Stimulated activated CD4-positive, alpha-beta T cell treated with anti-CD3 and anti-CD28 coated beads, TNF-alpha, amount 100 ng/mL, for 4 hours (primary cell): ENCODE measurements at places on chromosomes 6 and 20.
A peak's percentile ranks its signal among the peaks of the same experiment; 100 is the strongest.

- DNase-seq: no peak
Observed at GRCh38 chr20:37316775-37317170, 27.3 kb downstream of the MANBAL start.

GRCh38 chr6:88483424-88483823, 317.3 kb upstream of the CNR1 start:
- no peak for DNase-seq

- no peak for DNase-seq
Observed at GRCh38 chr6:132919045-132919860, 104.9 kb downstream of the RPS12 start.

DNA sequence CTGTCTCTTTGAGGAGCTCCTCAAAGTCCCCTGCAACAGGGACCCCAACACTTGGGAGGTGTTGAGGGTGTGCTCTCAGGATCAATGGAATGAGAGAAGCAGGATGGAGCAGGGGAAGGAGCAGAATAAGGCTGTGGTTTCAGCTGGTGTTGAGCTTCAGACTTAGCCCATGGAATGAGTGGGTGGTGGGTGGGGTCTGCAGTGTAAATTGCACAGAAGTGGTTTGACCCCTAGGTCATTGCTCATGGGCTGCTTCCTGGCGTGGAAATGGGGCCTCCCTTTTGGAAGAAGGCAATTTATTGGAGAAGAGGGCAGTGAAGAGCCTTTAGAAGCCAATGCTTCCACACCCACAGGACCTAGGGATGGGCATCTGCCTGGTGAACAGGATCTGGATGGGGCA, 37.0 kb upstream of the KCNG1 start:
- no peak for DNase-seq

DNA sequence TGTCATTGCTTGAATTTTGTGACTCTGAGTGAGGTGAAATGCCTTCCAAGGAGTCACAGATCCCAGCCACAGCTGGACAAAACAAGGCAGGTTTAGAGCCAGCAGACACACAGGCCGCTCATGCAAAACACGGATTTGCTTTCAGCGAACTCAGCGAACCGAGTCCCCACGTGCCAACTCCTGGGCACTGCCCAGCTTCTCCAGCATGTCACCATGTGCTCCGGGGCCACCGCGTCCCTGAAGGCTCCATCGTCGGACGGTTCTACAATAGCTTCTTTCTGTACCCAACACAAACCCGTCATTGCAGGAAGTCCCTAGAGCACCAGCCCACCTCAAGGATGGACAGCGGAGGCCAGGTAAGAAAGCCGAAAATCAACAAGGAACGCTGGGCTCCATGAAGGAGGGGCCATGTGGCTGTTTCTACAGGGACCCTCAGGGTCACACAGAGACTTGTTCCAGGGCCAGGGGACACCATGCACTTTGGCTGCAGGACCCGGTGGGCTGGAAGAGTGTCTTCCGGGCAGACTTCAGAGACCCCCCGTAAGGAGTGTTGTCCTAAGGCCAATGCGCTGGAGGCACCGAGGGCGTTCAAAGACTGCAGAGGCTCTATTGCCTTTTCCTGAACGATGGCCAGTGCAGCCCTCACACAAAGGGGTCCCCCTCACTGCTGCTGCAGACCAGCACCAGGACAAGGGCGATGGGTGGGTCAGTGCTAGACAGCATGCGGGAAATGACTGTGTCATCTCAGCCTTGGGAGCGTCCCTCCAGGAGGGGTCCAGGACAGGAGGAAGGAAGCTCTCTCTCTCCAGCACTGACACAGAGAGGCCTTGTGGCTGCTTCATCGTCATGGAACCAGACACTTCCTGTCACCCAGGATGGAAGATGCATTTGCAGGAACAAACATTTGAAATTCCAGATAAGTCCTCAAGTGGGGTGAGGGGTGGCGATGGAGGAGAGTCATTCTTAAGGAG, 19.8 kb downstream of the DACT2 start:
- DNase-seq: no peak

DNA sequence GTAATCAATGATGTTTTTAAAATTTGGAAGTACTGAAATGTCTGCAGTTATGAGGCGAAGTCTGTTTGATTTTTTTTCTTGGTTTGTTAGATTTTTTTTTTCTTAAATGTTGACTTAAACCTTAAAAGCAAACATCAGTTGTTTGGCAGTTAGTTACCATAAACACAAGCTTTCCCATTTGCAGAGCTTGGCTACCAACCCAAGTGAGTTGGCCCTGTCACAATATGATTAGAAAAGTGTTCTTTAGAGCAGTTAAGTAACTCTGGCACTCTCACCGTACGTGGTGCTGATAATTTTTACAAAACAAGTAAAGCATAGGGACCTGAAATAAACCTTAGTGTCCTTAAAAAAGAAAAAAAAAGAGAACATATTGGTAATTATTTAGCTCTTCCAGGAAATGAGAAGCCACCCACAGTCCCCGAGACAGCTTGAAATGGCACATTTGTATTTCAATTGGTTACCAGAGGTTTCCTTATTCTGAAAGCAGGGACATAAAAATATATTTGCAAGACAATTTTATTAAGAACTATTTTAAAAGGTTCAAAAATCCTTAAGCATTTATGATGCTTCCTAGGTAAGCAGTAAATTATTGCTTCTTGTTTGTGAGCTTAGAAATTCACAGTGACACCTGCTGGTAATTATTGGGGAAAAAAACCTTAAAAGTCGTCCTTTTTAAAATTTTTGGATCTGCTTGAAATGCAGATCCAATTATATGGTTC, 3.9 kb downstream of the HEY2 start:
- no peak for DNase-seq

GRCh38 chr6:107230024-107230423, 114.7 kb upstream of the BEND3 start:
- no peak for DNase-seq

GRCh38 chr6:134480593-134480992, 162.7 kb upstream of the SGK1 start:
- no peak for DNase-seq

- no peak for DNase-seq
Observed at GRCh38 chr6:127053875-127054235, 64.6 kb upstream of the RSPO3 start.

- peak; percentile 40 for DNase-seq
Observed at GRCh38 chr6:87473419-87473903, 687 bp downstream of the SLC35A1 start.

DNA sequence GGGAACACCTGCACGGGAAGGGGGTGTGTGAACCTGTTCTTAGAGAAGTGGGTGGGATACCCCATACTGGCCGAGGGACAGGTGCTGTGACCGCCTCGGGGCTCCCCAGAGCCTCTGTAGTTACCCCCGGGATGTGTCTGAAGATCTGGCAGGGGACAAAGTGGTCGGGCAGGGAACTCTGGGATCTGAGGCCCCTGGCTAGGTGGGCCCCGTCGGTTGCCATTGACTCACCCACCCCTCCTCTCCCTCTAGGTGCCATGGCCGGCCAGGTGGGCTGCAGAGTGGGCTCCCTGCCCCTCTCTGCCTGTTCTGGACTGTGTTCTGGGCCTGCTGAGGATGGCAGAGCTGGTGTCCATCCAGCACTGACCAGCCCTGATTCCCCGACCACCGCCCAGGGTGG, 4.3 kb downstream of the BIRC7 start:
- no peak for DNase-seq

DNA sequence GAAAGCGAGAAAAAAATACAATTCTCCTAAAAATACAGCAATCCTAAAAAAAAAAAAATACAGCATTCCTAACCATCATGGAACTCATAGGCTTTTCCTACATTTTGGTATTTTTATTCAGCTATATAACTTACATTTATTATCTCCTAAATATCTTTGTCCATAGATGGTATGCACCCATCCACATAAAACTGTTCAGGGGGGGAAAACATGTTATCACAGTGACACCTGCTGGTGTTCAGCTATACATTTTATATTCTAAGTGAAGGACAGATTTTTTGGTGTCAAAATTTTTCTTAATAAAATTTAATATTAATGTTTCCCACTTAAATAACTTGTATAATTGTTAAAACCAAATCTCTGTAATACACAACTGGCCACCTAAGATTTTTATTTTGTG, 58.0 kb downstream of the BLOC1S5 start:
- DNase-seq: no peak
